ENCODE measurements at places on chromosomes 7 and 10.

DNA sequence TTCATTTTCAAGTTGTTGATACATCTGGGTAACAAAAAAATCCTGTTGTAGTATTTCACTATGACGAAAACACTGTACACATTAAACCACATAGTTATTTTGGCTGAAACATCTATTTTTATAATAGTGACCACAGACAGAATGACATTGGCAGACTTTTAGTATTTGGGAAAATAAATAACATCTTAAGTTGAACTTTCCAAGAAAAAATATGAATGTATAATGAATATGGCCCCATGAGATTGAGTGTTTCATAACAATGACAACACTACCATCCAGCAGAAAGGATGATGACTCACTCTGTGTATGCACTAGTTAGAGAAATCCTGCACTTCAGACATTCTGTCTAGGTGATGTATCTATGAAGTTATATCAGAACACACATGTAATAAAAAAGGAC is 118.1 kb downstream of the SEMA3D start:
- no peak for DNase-seq

- DNase-seq: no peak
Observed at GRCh38 chr7:42211938-42212337, 25.1 kb downstream of the GLI3 start.

- DNase-seq: no peak
Observed at GRCh38 chr10:131444286-131444685, 132.8 kb upstream of the TCERG1L start.

DNA sequence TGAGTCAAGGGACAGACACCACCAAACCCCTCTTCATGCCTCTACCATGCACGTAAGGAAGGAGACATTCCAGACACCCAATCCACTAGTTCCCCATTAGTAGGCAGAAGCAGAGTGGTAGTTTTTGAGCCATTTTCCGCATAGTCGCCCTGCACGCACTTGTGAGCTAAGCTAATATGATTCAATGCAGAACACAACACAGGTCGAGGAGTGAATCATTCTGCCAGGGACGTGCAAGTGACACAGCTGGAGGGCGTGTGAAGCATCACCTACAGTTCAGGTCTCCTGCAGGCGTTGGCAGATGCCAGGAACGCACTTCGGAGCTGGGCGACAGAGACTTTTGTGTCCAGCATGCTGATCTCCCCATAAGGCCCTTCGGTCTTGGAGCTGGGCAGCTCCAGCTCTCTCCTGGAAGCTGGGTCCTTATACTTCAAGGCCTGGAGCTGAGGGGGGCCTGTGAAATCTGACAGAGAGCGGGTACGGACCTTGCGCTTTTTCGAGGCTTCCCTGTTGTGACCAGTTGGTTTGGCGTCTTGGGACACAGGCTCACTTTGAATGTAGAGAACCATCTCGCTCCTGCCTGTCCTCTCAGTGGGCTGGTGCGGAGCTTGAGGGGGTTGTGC is 102.4 kb downstream of the SVIL start:
- DNase-seq: no peak

- DNase-seq: no peak
Observed at GRCh38 chr10:17144032-17144431, 14.4 kb upstream of the CUBN start.

DNA sequence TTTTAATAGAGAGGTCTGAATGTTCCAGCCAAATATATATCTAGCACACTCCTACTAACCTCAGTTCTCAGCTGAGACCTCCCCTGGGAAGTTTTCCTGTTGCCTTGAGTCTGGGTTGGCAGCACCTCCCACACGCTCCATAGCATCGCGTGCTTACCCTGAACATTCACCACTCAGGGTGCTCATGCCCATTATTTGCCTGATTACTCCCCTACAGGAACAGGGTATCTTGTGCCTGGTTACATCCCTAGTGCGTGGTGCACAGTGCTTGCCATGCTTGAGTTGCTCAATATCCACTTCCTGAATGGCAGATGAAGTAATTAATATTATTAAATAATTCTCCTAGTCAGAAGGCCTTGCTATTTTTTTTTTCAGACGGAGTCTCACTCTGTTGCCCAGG is 269.9 kb upstream of the IMMP2L start:
- no peak for DNase-seq

DNA sequence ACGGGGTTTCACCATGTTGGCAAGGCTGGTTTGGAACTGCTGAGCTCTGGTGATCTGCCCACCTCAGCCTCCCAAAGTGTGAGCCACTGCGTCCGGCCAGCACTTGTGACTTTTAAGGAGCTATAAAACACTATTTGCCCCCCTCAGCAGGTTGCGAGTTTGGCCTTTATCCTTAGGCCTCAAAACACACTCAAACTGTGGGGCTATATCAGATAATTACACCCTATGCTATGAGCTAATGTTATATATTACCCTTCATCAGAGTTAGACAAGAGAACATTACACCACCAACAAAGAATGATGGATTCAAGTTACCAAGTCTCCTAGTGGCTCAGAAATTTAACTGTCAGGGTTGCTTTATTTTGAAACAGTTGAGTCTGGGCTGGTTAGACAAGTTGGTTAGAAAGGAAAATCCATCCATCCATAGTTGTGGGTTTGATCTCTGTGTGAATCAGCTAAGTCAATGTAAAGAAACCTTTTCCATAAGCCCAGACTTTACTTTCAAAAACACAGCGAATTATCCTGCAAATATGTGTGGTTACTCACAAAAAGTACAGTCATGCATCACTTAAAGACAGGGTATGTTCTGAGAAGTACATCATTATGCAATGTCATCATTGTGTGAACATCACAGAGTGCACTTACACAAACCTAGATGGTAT is 115.8 kb downstream of the SEMA3D start:
- DNase-seq: no peak

Data from activated CD8-positive, alpha-beta memory T cell treated with anti-CD3 and anti-CD28 coated beads, Interleukin-2, amount 50 U/mL, for 48 hours (primary cell).